ENCODE measurements at places on chromosomes 1 and 21.

DNA sequence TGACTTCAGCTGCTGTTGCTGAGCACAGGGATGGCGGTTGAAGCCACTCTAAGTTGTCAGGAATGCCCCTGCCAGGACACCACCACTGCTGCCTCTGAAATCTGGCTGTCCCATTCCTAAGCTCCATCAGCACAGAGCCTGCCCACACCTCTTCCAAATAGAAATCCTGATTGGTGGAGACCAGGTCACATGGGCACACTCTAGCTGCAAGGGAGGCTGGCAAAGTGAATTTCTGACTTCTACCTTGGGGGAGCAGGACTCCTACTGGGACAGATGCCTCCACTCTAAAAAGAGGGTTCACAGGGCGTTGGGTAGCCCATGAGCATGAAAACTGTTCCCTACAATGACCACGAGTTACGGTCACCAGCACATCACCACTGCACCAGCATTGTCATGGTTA, 83.8 kb upstream of the TARDBP start:
- no peak for DNase-seq

GRCh38 chr1:203408486-203409481, 57.9 kb upstream of the FMOD start:
- DNase-seq: no peak

GRCh38 chr1:55329091-55329490, 113.9 kb upstream of the USP24 start:
- DNase-seq: no peak

DNA sequence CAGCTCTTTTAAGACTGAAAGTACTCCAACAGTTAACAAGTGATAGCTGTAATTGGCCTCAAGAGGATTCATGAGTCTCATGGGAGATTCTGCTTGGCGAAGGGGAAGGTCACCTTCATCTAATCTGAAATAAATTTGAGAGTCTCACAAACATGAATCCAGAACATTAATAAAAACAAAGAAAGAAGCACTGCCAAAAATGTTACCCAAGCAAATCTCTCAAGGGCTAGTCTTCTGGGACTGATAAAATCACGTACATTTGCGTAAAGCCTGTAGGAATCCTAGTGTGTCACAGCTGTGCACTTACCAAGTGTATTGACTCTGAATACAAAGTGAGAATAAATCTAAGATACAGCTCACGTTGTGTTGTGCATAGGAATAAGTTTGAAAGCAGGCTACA, 21.2 kb upstream of the NUF2 start:
- no peak for DNase-seq

- DNase-seq: no peak
These were observed 604.6 kb downstream of the LRRIQ3 start for GRCh38 chr1:73593364-73593763.

- no peak for DNase-seq
These were observed 193.5 kb upstream of the SAMSN1 start for GRCh38 chr21:14739590-14739989.
